ENCODE measurements at places on chromosomes 1 and 21.

DNA sequence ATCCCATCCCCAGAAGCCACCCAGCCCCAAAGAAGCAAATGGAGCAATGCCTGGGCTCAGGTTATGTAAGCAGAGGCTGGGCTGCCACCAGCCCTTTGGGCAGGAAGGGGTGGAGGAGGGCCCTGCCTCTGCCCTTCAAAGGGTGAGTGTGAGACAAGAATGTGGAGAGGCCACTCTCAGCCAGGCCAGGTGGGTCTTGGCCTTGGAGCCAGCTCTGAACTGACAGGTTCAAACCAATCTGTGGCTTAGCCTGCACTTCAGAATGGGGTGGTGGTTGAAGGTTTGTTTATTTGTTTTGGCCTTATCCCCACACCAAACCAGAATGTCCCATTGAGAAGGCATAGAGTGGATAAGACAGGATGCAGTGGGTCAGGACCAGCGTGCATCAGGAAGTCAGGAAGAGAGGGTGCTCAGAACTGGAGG, 29.8 kb downstream of the C1orf116 start:
- DNase-seq = no peak

DNA sequence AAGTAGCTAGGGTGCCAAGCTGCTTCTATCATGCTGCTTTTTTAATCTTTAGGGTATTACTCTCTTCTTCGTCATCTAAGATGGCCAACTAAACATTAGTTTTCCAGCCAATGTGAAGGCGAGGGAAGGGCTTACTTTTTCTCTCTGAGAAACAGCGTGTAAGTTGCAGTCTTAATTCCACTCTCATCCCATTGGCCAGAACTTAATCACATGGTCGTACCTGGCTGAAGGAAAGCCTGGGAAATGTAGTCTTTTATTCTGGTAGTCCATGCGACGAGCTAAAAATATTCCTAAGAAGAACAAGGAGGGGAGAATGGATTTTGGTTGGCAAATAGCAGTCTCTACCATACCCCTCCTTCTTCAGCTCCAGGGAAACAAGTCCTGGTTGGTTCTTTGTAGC, 21.5 kb downstream of the DNAJC6 start:
- no peak for DNase-seq

DNA sequence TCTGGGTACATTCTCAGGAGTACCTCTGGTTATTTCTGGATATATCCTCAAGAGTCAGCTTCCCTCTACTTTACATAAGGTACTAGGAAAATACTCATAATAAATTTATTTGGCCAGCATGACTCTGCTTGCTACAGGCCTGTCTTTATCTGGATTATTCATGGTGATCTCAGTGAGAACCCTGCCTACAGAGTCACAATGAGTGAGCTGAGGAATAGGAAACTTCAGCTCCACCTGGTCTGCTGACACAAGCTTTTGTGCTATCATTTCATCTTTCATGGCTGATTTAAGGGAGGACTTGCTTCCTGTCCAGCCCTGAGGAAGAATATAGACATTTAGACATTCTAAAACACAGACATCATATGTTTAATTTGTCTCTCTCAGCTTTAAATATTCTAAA, 19.5 kb upstream of the SUCO start:
- no peak for DNase-seq

DNA sequence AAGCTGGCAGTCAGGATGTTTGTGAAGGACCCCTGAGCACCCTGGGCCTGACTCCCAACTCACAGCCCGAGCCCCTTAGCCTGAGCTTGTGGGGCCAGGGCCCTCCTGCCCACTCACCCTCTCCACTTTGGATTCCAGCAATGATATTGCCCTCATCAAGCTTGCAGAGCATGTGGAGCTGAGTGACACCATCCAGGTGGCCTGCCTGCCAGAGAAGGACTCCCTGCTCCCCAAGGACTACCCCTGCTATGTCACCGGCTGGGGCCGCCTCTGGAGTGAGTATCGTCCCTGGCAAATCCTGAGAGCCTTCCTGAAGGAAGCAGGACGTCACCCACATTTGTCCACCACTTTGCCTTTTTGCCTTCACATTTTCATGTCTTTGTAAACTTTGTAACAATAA, 5.0 kb downstream of the CTRC start:
- DNase-seq = no peak
